ENCODE measurements at places on chromosomes 11 and 22. TPM values are rescaled to one million over a fixed set of nuclear protein-coding genes. Genes with fewer than 3 reads are reported as not detected.

DNA sequence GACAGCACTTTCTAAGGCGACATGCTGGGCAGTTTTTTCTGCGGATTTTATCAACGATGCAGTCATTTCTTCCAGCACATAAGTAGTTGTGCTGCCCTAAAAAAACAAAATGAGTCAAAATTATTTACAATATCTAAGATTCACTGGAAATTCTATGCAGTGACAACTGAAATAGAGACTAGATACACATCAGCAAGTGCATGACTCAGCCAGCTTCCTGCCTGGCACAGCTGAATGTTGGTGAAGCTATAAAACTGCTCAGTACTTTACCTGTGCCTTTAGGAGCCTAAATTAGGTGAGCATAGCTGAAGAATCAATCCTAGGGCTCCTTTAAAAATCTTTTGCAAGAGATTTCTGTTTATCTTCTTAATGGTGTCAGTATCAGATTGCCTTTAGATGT, 37.8 kb downstream of the PGR start:
- DNase-seq = no peak

DNA sequence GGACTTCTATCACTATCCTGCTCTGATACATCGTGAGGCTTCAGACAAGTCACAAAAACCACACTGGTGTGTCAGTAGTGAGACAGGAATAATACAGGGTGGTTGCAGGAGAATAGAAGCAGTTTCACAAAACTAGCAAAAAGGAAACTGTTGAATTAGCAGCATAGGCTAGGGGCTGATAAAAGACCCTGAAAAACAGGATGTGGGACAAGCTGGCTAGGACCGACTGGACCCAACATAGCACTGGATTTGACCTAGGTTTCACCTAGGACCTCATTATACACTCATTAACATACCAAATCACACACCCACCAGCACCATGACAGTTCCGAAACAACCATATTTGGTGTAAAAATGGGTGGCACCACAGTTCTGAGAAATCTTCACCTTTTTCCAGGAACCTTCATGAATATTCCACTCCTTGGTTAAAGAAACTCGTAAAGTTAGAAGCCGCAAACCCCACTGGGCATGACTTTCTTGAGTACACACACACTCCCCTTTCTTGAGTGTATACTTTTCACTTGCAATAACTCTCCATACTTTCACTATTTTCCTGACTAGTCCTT, 76.2 kb downstream of the SLC1A2 start:
- no peak for DNase-seq

DNA sequence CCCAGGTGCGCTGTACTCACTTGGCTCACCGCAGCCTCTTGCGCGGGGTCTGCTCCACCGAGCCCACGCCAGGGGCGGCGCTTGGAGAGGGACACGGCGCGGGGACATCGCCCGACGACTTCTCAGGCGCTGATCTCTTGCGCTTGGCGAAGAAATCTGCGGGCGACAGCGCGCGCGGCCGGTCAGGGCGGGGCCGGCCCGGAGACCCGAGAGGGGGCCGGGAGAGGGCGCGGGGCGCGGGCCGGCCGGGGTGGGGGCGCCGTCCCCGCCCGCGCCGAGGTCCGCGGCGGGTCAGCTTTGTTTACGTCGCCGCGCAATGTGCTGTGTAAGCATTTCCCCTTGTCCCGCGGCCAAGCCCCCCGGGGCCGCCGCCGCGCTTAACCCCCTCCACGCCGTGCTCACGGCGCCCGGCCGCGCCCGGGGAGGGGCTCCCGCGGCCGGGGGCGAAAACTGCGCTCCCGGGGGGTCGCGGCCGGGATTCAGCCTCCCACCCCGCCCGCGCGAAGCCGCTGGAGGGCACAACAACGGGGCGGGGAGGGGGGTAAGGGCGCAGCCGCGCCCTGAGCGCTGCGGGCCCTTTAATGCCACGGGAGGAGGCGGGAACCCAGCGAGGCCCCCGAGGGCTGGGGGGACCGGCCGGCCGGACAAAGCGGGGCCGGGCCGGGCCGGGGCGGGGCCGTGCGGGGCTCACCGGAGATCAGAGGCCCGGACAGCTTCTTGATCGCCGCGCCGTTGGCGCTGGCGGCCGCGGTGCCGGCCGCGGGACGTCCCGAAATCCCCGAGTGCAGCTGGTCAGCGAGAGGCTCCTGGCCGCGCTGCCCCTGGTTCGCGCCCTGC, 1.4 kb downstream of the CDKN1C start:
- no peak for DNase-seq

DNA sequence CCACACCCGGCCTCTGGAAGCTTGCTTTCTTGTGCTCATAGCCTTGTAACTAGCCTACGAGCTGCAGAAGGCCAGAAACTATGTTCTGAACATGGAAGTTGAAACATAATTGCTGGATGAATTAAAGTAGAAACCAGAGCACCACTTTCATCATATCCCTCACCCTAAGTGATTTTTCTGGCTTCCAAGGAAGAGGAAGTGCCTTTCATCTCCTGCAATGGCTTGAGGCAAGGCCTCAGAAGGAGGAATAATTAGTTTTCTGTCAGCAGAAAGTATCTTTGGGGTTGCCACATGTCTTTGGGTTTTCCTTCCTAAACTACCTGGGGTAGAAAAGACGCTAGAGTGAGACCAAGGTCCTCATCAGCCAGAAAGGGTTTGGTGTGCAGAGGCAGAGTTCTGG, 14.5 kb downstream of the RPL27A start:
- no peak for DNase-seq

GRCh38 chr11:114216796-114217180, 79.4 kb upstream of the NNMT start:
- DNase-seq = no peak

DNA sequence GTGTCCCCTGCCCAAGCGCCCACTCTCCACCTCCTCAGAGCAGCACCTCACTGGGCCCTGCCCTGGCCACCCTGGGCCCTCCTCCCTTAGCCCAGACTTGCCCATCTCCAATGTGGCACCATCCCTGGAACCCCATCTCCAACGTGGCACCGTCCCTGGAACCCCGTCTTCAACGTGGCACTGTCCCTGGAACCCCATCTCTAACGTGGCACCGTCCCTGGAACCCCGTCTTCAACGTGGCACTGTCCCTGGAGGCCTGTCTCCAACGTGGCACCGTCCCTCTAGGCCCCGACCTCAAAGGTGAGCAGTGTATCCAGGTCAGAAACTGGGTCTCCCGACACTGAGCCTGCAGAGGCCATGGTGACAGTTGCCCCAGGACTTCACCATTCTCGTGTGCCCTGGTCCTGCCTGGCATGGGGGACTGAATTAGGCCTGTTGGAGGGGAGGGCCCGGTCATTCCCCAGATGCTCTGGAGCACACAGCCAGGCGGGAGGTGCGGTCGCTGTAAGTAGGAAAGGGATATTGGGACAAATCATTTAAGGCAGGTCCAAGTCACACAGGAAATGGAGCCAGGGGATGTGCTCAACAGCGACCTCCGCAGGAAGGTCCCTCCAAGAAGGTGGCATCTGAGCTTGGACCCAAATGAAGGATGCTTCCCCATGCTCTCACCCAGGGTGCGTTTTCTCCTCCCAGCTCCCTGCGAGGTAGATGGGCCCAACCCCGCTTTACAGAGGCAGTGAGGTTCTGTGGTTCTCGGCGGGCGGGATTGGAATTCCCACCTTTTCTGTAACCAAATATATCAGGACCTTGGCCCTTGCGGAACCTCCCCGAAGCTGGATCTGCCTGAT, 2.4 kb upstream of the CTSD start:
- no peak for DNase-seq

- no peak for DNase-seq
Observed at GRCh38 chr11:7973011-7973410, 7.8 kb upstream of the NLRP10 start.

DNA sequence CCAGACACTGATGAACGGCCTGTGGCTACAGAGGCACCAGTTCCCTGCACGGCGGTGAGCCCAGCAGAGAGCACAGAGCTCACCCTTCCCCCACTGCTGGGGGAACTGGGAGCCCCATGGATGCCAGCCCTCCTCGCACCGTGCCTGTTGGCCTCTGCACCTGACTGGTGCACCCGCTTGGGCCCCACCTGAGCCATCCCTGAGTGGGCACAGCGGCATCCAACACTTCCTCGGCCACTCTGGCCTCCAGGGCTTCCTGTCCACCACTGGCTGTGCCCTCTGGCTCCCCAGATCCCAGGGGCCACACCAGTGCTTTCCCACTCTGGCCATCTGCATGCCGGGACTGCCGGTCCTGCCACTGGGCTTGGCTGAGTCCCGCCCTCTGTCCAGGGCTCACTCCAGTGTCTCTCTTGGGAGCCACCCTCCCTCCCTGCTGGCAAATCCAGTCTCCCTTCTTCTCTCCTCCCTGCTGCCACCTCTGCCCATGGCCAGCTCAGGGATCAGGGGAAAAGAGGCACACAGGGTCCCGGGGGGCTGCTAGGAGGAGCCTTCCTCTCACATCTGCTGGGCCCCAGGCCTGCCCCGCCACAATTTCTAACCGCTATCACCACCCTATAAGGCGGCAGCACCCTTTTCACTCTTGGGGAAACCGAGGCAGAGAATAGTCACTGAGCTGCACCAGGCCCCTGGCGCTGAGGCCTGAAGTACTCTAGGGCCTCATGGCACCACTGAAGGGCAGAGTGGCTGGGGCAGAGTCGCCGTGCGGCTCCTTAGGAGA, 33.0 kb downstream of the GNB1L start:
- DNase-seq = peak; percentile 5

- no peak for DNase-seq
Observed at GRCh38 chr22:36097880-36098279, 62.7 kb downstream of the APOL3 start.

DNA sequence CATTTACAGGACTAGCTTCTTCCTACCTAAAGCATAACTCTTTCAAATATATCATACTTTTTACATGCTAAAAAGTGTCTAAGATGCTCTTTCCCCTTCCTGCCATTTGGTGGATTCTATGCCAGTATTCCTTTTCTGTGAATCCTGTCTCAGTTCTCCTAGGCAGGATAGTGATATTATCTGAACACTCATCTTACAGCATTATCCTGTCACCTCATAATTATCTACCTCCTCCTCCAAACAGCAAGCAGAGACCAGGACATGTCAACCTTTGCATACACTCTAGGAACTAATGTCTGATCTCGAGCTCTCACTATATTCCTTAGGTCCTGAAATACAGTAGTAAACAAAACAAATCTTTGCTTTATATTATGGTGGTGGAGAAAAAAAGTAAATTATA, 275.5 kb downstream of the FAM181B start:
- DNase-seq = no peak

GRCh38 chr11:59174664-59175033, 2.7 kb downstream of the DTX4 start:
- no peak for DNase-seq

DNA sequence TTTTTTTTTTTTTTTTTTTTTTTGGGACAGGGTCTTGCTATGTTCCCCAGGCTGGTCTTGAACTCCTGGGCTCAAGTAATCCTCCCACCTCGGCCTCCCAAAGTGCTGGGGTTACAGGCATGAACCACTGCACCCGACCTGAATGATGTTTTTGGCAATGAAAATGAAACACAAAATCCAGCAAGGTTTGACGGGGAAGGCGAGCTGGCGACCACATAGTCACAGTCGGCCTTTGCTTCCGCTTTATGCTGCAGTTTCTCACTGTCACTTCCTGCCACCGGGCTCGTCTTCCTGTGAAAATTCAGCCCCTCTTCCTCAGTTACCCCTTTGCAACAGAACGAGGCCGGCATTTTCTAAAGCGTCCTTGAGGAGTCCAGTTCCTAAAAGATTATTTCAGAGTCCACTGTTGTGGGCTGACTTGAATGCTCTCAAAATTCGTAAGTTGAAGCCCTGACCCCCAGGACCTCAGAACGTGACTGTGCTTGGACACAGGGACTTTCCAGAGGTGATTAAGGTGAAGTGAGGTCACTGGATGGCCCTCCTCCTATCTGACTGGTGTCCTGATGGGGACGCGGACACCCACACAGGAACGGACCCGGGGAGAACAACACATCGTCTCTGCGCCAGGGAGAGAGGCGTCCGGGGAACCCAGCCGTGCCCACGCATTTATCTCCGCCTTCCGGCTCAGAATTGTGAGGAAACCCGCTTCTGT, 2.9 kb upstream of the BID start:
- DNase-seq = peak; percentile 44

DNA sequence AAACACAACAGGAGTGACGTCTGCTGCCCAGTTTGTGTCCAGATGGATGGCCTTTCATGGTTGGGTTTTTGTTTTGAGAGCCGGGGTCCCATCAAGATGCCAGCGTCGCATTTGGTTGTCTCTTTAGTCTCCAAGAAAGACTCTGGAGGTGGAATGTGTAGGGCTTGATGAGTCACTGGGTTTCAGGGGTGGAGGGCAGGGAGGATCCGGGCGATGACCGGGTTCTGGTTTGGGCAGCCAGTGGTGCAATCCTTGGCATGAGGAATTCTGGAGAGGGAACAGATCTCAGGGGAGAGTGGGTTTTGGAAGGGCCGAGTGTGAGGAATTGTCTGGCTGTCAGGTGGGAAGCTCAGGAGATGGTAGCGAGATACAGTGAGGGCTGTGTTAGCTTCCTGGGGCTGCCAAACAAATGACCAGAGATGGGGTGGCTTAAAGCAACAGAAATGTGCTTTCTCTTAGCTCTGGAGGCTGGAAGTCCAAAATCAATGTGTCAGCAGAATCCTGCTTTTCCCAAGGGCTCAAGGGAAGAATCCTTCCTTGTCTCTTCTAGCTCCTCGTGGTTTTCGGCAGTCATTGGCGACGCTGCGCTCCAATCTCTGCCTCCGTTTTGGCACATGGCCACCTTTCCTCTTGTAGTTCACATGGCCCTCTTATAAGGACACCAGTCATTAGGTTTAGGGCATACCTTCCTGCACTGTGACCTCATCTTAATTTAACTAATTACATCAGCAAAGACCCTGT, 26.4 kb upstream of the PPFIA1 start:
- DNase-seq = no peak

Gene TREH
- not detected for total RNA-seq

Gene OR8D1
- not detected for total RNA-seq

Gene HOATZ
- not detected for total RNA-seq

Gene SLC22A8
- not detected for total RNA-seq

Gene LGR4
- total RNA-seq = 3.0 TPM

Gene GAS2
- 2.6 TPM for total RNA-seq

Gene AQP11
- 0.22 TPM for total RNA-seq
